BE2C (cell line): ENCODE measurements at places on chromosomes 4 and X.

GRCh38 chrX:154998204-154998880 is 24.2 kb downstream of the F8 start:
- no peak for DNase-seq

DNA sequence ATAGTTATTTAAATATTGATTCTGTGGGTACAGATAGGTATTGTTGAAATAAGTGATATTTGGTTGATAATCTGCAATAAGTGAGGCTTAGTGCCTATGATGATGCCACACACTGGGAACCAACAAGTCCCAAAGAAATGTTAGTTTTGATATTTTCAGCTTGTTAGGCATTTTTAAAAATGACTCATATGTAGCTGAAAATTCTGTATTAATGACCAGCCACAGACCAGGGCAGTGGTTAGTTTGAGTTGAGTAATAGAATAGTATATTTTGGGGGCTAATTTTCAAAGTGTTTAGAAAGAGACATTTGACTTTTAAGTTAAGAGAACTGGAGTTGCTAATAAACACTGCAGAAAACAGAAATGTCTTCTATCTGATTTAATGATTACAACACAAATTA is 9.4 kb downstream of the INTU start:
- DNase-seq, result no peak

DNA sequence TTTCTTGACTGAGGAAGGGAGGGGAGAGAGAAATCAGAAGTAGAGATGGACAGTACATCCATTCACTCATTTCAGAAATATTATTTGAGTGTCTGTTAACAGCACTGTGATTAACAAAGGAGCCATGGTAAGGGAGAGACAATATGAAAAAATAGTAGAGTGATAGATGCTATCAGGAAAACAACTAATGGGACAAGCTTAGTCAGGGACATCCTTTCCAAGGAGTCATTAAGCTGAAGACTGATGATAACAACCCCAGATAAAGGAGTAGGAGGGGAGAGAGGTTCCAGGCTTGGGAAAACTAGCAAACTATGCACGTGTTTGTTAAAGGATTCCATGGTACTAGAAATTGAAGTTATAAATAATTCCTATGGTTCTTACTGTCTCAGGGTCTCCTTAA is 122.2 kb downstream of the CBR4 start:
- no peak for DNase-seq

DNA sequence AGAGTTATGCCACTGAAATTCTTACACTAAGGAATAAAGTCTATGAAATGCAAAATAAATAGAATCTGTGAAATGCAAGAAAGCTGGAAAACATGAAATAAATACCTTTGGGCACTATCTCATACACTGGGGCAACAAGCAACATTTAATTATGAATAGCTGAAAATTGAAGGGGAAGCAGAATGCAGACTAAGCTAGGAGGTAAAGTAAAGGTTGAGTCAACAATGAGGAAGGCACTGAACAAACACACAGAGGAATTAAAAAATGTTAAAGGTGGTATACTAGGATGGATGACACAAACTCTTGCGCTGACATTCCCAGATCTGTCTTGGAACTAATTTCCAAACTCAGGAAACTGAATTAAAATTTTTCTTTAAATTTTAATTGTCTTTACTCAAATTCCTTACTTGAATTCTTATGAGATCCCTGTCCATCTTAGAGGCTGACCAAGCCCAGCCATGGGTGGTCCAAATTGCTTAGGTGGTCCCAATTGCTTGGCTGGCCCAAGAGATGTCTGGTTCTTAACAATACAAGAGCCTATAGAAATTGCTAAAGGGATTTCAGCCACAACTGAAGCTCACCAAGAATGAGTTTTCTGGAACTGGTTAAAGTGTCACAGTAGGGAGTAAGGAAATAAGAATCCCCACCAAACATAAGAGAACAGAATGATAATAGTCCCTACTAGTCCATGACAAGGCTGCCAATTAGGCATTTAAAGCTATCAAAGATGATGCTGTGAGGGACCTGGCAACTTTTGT is 41.3 kb upstream of the ZCCHC13 start:
- DNase-seq, result no peak

GRCh38 chr4:86450861-86451260 is 91.0 kb upstream of the MAPK10 start:
- DNase-seq, result no peak

DNA sequence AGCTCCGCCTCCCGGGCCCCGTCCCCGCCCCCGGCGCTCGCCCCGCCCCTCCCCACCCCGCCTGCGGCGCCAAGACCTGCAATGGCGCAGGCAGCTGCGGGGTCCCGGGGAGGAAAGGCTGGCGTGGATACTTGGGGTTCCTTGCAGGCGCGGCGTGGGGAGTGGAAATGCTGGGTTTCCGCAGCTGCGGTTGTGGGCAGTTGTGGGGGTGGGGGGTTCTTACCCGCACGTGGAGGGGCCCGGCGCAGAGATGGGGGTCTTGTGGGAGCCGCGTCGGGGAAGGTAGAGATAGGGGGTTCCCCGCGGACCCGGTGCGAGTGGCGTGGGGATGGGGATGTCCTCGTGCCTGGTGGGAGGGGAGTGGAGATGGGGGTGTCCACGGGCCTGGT is 680 bp upstream of the ASMTL start:
- no peak for DNase-seq
